NCI-H1417 (cell line): ENCODE measurements at places on chromosomes 16 and 17.

DNA sequence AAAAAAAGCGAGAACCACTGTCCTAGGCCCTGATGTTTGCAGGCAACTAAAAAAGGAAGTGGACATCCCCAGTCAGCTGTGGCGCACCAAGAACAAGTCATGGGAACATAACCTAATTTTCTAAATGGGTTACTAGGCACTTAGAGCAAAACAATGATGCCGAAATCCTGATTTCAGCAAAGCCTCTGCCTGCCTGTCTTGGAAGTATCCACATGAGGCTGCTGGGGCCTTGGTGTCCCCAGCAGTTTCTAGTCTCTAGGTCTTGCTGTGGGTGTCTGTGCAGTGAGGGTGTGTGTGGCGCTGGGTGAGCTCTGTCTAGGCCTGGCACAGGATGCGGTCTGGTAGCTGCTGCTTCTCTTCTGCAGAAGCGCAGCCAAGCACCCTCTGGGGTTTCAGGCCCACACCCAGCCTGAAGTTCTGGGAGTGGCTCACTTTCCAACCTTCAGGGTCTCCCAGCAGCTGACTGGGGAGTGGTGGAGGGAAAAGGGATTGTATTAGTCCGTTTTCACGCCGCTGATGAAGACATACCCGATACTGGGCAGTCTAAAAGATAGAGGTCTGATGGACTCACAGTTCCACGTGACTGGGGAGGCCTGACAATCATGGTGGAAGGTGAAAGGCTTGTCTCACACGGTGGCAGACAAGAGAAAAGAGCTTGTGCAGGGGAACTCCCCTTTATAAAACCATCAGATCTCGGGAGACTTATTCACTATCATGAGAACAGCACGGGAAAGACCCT lies 21.1 kb downstream of the STH start:
- DNase-seq = no peak

GRCh38 chr16:85612191-85612800 lies 826 bp upstream of the GSE1 start:
- DNase-seq = peak; percentile 62

GRCh38 chr16:29994600-29995323 lies 655 bp downstream of the HIRIP3 start:
- no peak for DNase-seq

GRCh38 chr16:88821168-88821850 lies 9.6 kb upstream of the APRT start:
- no peak for DNase-seq

DNA sequence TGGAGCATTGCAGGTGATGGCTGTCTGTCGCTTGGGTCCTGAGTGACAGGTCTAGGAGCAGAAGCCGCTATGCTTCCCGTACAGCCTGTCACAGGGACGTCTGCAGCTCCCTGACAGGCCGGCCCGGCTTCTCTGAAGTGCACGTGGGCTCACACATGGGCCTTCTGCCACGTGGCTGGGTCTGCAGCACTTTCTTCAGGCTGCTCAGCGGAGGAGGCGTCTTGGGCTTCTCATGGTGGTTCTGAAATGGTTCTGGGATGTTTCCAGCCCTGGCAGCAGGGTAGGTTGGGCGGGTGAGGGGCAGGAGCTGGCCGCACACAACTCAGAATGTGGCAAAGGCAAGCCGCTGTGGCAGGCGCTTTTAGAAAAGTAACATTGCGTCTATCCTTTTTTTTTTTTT lies 80.3 kb upstream of the ZNF750 start:
- DNase-seq = no peak

- DNase-seq = no peak
Observed at GRCh38 chr16:11752856-11753255, 10.2 kb upstream of the TXNDC11 start.

DNA sequence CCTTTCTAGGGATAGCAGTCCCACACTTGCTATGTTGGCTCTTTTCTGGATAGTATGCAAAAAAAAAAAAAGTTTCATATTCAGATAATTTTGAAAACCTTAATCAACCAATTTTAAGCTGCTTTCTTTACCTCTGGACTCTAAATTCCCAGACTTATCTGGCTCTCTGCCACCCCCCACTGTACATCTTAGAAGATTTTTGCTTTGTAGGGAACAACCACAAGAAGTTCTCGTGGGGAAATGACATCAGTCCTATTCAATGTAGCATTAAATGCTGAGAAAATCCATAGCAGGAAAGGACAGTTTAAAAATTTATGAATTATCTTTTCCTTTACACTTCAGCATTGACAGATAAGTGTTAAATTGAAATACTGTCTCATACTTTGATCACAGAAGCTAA lies 562.7 kb upstream of the HSBP1 start:
- DNase-seq = no peak

- peak; percentile 77 for DNase-seq
Observed at GRCh38 chr17:74362810-74363498, 1.3 kb upstream of the BTBD17 start.

DNA sequence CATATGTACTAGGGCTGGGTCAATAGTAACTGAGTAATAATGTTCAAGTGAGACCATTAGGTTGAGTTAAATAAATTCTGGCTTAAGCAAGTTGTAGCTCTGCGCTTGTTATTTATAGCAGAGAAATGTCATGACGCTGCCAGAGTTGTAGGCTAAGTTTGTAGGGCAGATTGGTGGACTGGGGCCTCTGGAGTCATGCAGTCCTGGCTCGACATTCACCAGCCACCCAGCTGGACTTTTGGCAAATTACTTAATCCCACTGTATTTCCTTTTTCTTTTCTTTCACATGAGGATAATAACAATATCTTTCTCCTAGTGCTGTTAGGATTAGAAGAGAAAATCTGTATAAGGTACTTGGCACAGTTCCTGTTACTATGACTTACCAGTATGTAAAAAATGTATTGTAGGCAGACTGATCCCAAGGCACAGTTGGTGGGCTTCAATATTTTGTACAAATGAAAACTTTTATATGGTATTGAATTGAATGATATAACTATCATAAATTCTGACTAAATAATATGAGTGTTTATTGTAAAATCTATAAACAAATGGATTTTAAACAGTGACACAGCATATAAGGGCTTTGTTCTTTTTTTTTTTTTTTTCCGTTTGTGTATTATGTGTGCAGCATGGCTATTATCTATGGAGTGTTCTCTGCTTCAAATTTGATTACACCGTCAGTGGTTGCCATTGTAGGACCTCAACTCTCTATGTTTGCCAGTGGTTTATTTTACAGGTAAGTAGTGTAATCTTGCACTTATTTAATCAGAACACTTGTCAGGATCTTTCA lies 2.6 kb downstream of the MFSD11 start:
- no peak for DNase-seq

- no peak for DNase-seq
Observed at GRCh38 chr16:554640-555365, 5.4 kb upstream of the PRR35 start.

DNA sequence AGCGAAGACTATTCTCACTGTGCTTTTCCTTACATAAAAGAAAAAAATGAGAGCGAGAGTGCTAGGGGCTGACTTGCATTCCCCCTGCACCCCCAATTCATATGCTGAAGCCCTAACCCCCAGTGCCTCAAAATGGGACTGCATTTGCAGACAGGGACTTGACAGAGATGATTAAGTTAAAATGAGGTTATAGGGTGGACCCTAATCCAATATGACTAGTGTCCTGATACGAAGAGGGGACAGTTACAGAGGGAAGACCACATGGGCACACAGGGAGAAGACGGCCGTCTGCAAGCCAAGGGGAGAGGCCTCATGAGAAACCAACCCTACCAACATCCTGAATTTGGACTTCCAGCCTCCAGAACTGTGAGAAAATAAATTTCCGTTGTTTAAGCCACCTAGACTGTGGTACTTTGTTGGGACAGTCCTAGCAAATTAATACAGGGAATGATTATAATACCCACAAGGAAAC lies 1.6 kb upstream of the TMEM220 start:
- DNase-seq = no peak

- no peak for DNase-seq
Observed at GRCh38 chr16:58533751-58534470, 18.6 kb downstream of the SETD6 start.

DNA sequence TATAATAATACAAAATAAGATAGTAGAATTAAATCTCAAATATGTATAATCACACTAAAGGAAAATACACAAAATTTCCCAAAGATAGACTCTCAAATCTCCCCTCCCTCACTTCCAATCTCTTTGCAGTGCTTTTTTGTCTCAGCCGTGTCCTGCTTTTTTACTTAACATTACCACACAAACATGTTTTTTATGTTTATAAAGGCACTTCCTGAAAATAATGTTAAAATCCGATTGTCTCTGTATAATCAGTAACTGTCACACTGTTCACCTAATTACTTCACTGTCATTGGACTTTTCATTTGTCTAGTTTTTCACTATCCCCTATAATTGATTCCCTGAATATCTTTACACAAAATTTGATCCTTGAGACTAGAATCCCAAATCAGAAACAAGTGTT lies 38.2 kb upstream of the ALDH3A2 start:
- no peak for DNase-seq

DNA sequence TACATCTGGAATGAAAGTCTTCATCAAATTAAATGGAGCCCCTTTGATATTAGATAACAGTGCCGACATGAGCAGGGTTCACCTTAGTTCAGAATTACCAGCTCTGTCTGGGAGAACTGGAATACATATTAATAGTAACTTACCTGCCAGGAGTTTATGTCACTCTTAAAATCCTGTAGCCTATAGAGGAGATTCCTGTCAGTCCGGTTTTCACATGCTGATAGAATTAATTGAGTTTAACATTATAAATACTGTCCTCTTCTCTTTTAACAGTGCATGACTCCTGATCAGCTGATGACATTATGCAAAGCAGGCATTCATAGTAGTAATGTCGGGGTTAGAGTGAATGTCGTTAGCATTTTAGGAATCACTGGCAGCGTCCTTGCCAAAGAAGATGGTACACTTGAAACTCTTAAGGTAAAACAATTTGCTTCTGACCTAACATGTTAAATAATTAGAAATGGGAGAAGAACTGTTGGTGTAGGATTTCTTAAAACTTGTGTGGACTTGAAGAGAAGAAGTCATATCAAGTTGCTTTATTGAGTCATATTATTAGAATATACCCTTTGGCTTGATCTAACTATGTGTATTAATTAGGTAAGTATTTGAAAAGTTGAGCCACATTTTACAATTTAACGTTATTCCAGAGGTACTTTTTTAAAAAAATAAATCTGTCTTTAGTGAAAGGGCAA lies 34.3 kb downstream of the HEATR3 start:
- peak; percentile 8 for DNase-seq

GRCh38 chr17:78658281-78658785 lies 81.1 kb upstream of the DNAH17 start:
- no peak for DNase-seq

DNA sequence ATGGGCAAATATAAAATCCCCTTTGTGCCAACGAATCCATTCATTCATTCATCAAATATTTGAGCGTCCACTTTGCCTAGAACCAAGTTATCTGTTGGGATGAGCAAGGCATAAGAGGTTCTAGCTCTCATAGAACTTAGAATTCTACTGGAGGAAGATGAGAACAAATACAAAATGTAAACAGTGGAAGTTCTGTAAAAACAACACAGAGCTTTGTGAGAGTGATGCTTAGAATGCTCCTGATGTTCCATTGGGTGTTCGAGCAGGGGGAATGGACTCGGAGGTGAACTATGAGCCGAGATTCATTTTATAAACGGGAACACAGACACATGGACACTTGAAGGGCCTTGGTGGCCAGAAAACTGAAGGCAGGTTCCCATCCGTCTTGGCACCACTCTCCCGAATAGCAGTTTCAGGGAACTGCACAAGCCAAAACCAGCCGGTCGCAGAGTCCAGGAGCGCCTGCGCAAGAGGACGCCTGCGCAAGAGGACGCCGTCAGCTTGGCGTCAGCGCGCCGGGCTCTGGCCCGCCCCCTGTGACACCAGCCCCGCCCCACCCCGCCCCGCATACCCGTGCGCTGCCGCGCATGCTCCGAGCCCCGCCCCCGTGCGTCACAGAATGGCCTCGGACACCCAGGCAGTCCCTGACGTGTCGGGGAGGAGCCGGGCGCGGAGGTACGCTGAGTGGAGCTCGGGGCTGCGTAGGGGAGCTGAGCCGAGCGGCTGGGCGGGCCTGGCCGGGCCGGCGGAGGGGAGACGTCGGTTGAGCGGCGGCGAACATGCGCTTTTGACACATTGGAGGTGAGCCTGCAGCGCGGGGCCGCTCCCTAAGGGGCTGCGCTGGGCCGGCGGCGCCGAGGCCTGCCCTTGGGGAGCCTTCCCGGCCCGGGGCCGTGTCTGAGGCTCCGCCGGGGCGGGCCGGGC lies at the start of gene NDEL1:
TSS of gene NDEL1 (plus strand) at position 640 of the 924 bp plus-strand sequence. CDS start 8,388 bp downstream, outside the sequence.
- peak; percentile 89 for DNase-seq

- no peak for DNase-seq
Observed at GRCh38 chr17:13646411-13646810, 44.7 kb upstream of the HS3ST3A1 start.

GRCh38 chr17:41710472-41711090 lies 1.6 kb upstream of the GAST start:
- peak; percentile 37 for DNase-seq

DNA sequence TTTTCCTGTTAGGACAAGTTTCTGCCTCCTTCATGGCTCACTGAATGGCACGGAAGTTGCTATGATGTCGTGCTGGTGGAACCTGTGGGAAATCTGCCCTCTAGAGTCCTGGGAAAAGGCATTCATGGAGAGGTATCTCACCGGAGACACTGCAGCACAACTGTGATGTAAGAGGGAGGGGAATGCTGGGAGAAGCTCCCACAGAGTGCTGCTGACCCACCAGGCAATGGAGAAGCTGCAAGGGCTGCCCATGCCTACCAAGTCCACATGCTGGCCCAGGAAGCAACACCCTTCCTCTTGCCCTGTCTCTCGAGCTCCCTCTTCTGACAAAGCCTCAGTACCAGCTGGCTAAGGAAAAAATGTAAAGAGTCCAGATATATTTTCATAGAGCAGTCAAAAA lies 45.2 kb upstream of the SLC5A11 start:
- no peak for DNase-seq

DNA sequence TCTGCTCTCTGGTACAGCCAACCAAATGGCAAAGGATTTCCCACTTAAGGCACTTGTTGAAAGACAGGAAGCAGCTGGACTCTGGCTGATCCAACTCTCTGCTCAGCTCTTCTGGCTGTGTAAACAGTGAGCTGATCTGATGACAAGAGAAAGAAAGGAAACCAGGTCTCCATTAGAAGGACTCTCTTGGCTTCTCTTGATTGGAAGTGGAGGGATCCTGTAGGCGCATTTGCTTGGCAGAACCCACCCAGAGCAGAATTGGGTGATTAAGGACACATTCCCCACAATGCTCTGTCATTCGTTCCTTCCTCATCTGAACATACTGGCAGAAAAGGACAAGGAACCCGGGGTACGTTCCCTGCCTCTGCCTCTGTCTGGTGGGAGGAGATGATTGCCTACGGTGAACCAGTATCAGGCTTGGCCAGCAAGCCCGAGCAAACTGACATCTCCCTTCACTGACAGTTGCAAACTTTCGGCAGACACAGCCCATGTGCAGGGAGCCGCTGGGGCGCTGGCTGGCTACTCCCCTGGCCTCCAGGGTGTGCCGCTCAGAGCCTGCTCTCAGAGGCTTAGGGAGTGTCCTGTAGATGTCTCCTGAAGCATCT lies 29.1 kb downstream of the LDHD start:
- DNase-seq = peak; percentile 82

- DNase-seq = peak; percentile 72
Observed at GRCh38 chr17:67245694-67246402, 852 bp upstream of the HELZ start.

GRCh38 chr16:26709175-26709574 lies 357.6 kb upstream of the C16orf82 start:
- no peak for DNase-seq

- DNase-seq = peak; percentile 64
Observed at GRCh38 chr17:75032720-75033280, 14.0 kb downstream of the ATP5PD start.

GRCh38 chr17:40992666-40993065 lies 1.3 kb downstream of the KRTAP3-3 start:
- no peak for DNase-seq
